ENCODE measurements at places on chromosomes 1 and 21.

- no peak for DNase-seq
Measured at GRCh38 chr1:22383526-22384294, 67.9 kb upstream of the ZBTB40 start.

GRCh38 chr1:55378582-55378981 is 163.4 kb upstream of the USP24 start:
- no peak for DNase-seq

- DNase-seq = no peak
Measured at GRCh38 chr1:216563087-216563486, 139.8 kb upstream of the USH2A start.

GRCh38 chr1:55255901-55256300 is 40.7 kb upstream of the USP24 start:
- no peak for DNase-seq

- DNase-seq = no peak
Measured at GRCh38 chr21:44517175-44517899, 22.7 kb downstream of the KRTAP10-1 start.

DNA sequence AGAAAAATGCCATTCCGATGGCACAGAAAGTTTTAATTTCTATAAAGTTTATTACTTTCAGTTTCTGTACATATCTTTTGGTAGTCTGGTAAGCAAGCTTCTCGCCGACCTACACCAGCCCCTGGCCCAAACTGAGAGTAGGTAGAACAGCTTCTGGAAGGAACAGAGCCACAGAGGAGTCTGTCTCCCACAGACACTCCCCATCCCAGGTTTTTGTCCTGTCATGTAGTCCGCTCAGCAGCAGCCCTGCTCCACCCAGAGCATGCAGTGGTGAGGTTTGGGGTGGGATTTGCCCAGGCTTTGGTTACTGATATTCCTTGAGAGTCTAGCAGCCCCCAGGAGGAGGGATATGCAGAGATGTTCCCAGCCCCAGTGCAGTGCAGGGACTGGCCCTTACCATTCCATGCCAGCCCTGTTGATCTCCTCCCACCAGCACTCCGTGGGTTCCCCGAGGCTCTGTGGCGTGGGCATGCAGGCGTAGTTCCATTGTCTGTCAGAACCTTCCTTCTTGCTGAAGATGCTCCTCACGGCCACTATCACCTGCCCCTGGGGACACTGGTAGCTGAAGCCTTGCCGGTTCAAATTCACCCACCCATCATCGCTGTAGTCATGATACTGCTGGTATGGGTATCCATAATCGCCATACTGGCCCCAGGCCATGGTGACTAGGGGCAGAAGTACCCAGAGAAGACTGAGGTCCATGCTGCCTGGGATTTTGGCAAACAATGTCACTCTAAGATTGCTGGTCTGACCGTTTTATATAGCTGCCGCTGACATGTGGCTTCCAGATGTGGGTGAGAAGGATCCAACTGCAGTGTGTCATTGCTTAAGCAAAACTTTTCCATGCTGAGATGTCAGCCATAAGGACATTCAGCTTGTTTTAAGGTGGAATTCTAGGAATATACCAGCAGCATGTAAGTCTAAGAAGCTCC is at the start of gene DPT:
DPT (minus strand) TSS at position 734 of the 932 bp plus-strand sequence; CDS start at position 702, 32 bp downstream.
- DNase-seq = no peak

All from effector memory CD4-positive, alpha-beta T cell (primary cell).